ENCODE measurements at places on chromosomes 3 and 15. TPM values are rescaled to one million over a fixed set of nuclear protein-coding genes. Genes with fewer than 3 reads are reported as not detected.

NR2E3 gene
- not detected for polyA plus RNA-seq

ZNF502 gene
- 2.3 TPM for polyA plus RNA-seq

SERINC4 gene
- polyA plus RNA-seq = 0.47 TPM

DNA sequence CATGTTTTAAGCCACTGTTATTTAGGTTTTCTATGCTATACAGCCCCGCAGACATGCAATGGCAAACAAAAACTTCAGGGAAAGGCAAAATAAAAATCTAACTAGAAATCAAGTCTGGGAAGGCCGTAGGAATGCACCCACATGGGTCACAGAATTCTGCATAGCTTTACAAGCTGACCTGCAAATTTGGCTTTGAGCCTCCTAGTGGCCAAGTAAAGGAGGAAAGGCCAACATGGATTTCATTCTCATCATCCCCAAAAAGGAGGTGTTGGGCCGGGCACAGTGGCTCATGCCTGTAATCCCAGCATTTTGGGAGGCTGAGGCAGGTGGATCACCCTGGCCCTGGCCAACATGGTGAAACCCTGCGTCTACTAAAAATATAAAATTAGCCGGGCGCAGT lies 124.3 kb downstream of the FBLN2 start:
- no peak for DNase-seq

- no peak for DNase-seq
Observed at GRCh38 chr15:100987143-100987542, 68.0 kb downstream of the LRRK1 start.

DNA sequence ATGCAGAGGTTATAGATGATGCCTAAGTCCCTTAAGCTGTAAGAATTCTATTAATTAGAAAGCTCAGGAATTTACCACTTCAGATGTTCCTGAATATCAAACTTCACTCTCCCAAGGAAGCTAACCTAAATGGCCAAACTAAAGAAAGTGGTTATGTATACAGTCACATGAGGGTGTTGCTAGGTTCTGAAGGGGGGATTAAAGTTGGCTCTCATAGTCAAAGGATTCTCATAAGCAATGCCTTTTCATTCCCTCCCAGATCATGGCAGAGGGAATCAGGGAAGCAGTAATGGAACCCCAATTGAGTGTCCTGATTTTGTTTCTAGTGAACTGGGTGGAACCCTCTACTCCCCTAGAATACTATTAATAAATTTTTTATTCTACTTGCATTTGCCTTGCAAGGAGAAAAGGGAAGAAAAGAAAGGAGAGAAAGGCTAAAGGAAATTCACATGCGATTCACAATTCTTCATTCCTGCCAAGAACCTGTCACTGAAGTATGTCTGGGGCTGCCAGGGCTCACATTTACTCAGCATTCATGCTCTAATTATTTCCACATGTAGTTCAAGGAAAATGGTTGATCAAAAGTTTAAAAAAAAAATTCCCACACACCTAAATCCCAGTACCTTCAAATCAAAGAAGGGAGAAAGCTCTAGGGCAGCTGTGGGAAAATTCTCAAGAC lies 25.1 kb downstream of the FSTL1 start:
- no peak for DNase-seq

DNA sequence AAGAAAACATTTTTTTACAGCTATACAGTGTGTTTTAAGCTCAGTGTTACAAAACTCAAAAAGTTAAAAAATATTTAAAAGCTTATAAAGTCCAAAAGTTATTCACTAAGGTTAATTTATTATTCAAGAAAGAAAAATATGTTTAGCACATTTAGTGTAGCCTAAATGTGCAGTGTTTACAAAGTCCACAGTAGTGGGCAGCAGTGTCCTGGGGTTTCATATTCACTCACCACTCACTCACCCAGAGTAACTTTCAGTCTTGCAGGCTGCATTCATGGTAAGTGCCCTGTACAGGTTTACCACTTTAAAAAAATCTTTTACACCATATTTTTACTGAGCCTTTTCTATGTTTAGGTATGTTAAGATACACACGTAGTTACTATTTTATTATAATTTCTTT lies 300.2 kb upstream of the TRIM42 start:
- DNase-seq = no peak

- no peak for DNase-seq
Observed at GRCh38 chr3:81472600-81473362, 288.7 kb downstream of the GBE1 start.
